Stimulated activated CD4-positive, alpha-beta T cell treated with anti-CD3 and anti-CD28 coated beads, TNF-alpha, amount 100 ng/mL, for 24 hours (primary cell): ENCODE measurements at places on chromosomes 1 and 21.

GRCh38 chr1:238672262-238672661 lies 714.1 kb upstream of the CHRM3 start:
- no peak for DNase-seq

GRCh38 chr1:83115785-83116184 lies 883.1 kb downstream of the TTLL7 start:
- no peak for DNase-seq

DNA sequence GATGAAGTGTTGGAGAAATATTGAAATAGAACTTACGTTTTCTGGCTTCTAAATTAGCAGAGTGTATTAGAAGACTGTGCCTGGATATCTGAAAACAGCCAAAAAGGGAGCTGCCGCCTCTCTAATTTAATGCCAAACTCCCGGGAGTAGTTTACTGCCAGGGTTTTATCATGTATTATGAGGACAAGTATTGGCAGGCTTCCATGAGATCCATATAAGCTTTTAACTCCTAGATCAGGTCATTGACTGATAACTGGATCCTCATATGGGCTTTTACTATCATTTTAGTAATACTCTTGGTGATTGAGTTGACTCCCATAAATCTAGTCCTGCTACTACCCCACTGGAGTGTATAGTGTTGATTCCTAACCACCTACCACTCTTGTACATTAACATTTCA lies 178.4 kb upstream of the CXADR start:
- no peak for DNase-seq

DNA sequence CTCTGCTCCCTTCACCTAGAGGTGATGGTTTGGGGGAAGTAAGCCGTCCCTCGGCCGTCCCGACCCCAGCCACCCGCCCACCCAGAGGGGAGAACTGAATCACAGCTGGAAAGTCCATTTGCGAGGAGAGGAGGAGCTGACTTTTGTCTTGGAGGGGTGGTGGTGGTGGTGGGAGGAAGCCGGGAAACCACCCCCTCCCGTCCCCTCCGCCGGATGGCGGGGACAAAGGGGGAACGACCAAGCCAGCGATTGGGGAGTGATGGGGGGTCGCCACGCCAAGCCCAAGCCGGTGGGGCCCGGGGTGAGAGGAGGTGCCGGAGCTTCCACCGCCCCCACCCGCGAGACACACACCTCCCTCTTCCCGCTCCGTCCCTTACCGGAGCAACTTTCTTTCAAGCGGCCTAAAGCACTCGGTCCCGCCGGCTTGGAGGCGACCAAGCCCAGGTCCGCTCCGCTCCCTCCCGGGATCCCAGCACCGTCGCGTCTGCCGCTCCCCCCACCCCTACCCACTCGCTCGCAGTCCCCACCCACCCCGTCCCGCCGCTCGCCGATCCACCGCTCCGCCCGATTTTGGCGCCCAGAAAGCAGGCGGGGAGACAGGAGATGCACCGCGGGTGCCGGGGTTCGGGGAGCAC lies 540 bp downstream of the ARHGEF2 start:
- DNase-seq: peak; percentile 76

GRCh38 chr1:213457186-213457585 lies 406.1 kb downstream of the RPS6KC1 start:
- DNase-seq: no peak

DNA sequence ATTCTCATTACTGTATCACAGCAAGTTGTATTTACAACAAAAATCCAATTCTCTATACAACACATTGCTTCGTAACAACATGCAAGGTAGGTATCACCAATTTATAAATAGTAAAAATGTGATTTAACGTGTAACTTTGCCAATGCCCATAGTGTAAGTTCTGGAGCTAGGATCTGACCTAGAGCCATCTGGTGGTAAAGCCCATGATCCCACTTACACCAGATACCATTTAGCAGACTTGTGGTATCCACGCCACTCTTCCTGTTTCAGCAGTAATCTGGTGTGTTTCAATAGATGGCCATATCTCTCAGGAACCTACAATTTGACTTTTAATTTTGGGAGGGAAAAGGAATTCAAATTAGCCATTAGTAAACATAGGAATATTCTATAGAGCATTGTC lies 10.2 kb downstream of the SETSIP start:
- DNase-seq: no peak

- DNase-seq: no peak
These were observed 50.2 kb upstream of the ATP1A1 start for GRCh38 chr1:116322752-116323405.

DNA sequence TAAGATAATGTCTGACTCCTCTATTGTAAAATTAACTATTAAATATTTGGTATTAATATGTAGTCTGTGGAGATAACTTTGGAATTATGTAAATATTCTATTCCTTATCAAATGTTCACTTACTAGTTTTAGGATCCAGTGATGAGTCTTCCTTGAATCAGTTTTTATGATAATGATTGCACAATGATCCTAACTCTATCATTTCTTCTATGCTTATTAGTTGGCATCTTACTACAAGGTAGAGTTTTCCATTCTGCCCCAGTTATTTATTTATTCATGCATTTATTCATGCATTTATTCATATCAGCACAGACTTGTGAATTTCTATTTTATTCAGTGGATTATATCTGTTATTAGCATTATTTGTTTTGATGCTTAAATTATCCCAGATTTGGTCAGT lies 7.4 kb upstream of the MGST3 start:
- DNase-seq: no peak

GRCh38 chr1:110879758-110880606 lies 7.0 kb downstream of the CD53 start:
- DNase-seq: peak; percentile 66

GRCh38 chr1:230917284-230918135 lies 49.2 kb upstream of the C1orf198 start:
- DNase-seq: peak; percentile 56

- DNase-seq: peak; percentile 55
These were observed 2.7 kb downstream of the MAN1C1 start for GRCh38 chr1:25619101-25619890.

- DNase-seq: no peak
These were observed 108.4 kb downstream of the CNIH3 start for GRCh38 chr1:224724566-224724965.

- DNase-seq: no peak
These were observed 124.5 kb downstream of the CRB1 start for GRCh38 chr1:197392541-197392940.

DNA sequence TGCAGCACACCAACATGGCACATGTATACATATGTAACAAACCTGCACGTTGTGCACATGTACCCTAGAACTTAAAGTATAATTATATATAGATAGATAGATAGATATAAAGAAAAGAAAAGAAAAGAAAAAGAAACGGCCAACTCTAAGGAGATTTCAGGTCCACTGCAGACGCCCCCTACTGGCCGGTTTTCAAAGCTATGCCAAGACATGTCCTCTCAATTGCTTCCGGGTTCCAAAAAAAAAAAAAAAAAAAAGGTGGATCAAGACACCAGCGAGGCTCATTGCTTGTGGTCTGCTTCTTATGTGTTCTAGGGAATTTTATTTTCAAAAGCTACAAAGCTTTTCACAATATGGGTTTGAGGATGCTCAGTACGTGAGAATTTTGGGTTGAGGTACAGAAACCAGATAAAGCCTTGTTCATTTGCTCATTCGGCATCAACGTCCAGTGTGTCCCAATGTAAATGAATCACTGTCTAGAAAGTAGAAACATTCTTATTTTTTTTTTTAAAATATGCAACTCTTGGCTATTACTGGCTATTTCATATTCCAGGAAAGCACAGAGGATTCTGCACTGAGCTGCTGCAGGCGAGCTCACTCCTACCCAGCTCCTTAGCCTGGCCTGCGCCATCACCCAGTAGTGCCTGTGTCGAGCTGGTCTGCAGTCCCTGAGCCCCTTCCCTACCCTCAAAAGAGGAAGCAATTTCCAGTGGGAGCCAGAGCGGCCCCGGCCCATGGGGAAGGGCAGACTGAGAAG lies 643.0 kb downstream of the KIF26B start:
- no peak for DNase-seq

GRCh38 chr1:234899041-234899729 lies 229.5 kb downstream of the TOMM20 start:
- DNase-seq: no peak

DNA sequence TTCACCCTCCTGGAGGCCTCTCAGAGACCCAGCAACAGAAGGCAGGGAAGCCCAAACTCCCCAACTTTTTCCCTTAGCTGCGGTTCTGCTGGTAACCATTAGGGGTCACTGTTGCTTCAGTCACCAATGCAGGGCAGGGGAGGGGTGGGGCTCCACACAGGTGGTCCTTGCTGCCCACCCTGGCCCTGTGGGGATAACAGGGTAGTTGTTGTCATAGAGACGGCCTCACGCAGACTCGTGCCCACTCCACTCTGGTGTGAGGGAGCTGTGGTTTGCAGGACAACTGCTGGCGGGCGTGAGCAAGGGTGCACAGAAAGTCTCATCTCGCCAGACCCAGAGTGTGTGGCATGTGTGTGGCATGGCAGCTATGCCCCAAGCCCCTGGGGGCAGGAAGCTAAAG lies 19.9 kb downstream of the INSRR start:
- DNase-seq: no peak

GRCh38 chr1:114234408-114235124 lies 80.9 kb upstream of the SYT6 start:
- no peak for DNase-seq

- no peak for DNase-seq
These were observed 19.1 kb downstream of the AJAP1 start for GRCh38 chr1:4673494-4673893.

- no peak for DNase-seq
These were observed 17.6 kb downstream of the TRAF5 start for GRCh38 chr1:211344152-211344618.

DNA sequence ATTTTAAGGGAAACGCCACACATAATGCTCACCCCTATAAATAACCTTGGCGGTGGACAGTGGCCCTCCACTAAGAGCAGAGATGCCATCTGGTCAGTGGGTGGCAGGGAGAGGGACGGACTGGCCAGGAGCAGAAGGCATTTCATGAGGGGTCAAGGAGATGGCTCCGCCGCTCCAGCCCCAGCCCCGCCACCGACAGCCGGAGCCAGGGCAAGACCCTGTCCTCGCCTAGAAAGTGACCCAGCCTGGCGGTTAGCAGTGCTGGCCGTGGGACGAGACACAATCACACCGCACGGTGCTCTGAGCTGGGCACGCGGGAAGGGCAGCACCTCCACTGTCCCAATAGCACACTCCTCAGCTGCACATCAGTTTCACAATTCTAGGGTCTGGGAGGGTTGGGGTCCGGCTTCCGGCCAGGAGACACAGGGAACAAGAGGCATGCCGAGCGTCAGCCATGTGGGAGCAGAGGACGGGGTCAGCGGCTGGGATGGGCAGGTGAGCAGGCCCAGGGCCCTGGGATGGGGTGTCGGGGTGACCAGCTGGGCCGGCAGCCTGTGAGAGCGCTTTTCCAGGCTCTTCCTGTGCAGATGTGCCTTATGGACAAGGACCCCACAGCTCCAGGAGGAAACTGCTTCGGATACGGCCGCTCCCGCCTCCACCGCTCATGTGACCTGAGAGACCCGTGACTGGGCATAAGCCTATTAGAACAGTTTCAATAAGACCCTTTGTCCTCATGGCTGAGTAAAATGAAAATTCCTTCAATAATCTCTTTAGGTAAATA lies 5.7 kb downstream of the SLC19A1 start:
- DNase-seq: no peak

- DNase-seq: no peak
These were observed 6.8 kb upstream of the VAMP4 start for GRCh38 chr1:171748651-171749050.

- DNase-seq: no peak
These were observed 792.0 kb downstream of the LTN1 start for GRCh38 chr21:28200726-28201125.

DNA sequence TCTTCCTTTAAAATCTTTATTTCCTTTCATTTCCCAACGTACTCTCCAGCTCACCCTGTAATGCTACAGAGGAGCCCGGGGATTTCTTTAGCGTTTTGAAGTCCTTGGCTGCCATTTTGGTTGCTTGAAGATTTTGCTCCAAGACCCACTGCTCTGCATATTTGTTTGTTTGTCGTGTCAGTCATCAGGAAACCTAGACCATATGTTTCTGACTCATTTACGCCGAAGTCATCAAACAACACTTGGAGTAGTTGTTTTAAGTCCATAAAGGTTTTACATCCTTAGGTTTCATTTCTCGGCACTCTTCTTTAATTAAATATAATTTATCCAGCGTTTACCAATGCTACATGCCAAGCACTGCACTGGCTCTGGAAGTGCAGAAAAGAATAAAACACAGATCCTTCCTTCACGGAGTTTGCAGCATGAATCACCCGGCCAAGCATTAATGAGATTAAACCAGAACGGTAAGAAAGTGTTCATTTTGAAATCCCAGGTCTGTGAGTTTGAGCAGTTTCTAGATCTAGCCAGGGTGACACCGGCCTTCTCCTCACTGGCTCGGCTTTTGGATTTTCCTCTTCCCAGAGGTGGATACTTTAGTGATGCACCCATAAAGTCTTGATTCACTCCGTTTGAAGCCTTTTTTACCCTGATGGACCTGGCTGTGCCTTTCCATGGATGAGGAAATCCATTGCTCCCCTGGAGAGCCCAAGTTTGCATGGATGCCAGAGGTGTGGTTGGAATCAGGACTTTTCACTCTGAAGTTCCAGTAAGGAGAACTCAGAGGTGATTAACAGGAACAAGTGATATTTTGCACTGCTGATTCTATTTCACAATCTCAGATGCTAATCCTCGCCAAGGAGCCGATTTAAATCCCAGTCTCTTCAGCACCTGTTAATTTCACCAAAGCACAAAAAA lies 109.3 kb downstream of the KAZN start:
- no peak for DNase-seq

DNA sequence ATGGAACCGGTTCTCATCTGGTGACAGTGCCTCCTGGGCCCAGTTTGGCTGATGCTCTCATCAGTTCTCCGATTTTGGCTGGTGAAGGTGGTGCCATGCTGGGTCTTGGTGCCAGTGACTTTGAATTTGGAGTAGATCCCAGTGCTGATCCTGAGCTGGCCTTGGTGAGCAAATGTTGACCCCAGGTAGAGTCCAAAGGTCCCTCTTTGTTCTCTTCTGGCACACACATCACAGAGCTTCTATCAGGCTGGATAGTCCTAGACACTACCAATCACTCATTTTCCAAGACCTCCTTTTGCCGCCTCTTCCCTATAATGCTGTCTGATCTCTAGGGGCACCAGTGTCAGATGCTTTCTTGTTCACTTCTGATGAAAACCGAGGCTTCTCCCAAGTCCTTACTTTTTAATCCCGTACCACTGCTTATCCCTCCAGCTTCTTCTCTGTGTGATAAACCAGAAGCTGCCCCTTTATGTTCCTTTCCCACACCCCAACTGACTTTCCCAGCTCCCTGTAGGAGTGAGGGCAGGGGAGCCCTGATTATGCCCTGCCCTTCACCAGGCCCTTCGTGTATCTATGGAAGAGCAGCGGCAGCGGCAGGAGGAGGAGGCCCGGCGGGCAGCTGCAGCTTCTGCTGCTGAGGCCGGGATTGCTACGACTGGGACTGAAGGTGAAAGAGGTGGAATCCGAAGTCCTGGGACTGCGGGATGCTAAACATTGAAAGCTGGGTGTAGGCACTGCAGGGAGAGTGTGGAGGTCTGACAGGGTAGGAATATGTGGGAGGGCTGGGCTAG lies 11.1 kb downstream of the PSMD4 start:
- DNase-seq: no peak

DNA sequence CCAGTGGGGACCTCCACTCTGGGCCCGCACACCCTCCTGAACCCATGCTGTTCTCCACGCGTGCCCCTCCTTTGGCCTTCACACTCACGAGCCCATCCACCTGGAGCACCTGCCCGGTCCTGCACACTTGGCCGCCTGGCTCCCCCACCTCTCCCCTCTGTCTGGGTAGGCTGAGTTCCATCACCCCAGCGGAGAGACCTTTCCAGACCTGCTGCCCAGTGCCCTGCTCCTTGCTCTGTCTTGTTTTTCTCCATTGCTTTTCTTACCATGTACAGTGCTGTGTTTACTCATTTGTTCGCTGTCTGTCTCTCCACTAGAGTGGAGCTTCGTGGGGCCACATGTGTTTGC lies 351.0 kb upstream of the VAMP3 start:
- DNase-seq: no peak
